Activated CD4-positive, alpha-beta T cell treated with anti-CD3 and anti-CD28 coated beads, Interleukin-2, amount 10 ng/mL, durations not matched to agents 24 days and 14 days (primary cell): ENCODE measurements at places on chromosomes 7 and 10. TPM values are rescaled to one million over a fixed set of nuclear protein-coding genes. Genes with fewer than 3 reads are reported as not detected.

DNA sequence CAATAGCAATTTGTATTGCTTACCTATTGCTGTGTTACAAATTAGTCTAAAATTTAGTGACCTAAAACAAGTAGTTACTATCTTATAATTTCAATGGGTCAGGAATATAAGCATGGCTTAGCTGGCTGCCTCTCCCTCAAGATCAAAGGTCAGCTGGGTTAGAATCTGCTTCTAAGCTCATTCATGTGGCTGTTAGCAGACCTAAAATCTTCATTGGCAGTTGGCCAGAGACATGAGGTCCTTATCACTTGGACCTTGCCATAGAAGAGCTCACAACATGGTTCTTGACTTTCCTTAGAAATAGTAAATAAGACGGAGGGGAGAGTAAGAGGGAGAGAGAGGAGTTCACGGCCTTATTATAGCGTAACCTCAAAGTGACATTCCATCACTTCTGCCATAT lies 468.0 kb downstream of the HTR7 start:
- H3K4me1 ChIP-seq = no peaks in the 10 kb centered on the region
- H3K27ac ChIP-seq = no peak overlapping the region
- H3K36me3 ChIP-seq = no peaks in the 10 kb centered on the region

Gene ZNF92
- total RNA-seq = 12.9 and 15.0 TPM in 2 replicates

DNA sequence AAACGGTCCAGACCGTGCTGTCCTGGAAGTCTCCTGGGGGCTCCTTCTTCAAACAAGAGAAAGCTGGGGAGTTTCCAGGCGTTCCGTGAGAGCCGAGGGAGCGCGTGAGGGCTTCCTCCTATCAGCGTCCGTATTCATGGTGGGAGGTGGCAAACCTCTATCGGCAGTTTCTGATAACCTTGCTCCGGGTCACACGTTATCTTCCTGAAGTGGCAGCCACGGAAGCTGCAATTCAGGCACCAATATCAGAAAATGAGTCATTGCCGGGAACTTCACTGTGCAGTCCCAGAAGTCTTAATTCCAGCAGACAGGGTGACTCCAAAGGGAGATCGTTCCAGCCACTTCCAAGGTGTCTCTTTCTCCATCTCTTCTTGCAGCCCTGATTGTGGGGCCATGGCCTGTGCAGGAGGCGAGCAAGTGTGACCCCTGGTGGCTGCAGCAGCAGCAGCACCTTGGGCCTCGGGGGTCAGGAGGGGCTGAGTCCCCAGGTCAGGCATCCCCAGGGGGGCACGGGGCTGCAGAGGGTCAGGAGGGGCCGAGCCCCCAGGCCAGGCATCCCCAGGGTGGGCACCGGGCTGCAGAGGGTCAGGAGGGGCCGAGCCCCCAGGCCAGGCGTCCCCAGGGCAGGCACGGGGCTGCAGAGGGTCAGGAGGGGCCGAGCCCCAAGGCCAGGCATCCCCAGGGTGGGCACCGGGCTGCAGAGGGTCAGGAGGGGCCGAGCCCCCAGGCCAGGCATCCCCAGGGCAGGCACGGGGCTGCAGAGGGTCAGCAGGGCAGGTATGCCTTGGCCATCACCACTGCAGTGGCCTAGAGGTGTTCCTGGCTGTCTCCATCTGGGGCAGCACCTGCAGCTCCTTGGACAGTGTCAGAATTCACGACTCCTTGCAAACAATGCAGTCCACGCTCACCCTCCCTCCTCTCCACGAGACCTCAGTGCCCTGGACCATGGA lies 538.7 kb downstream of the DNAJB6 start:
- peak; percentile 85 for DNase-seq
- H3K4me3 ChIP-seq = peak overlapping the region; percentile 34
- H3K27ac ChIP-seq = no peak overlapping the region
- H3K27me3 ChIP-seq = no peaks in the 10 kb centered on the region
- H3K4me1 ChIP-seq = peaks cover 12% of the 10 kb centered on the region
- H3K36me3 ChIP-seq = no peaks in the 10 kb centered on the region

GRCh38 chr10:7611909-7612308 lies 54.9 kb downstream of the ITIH5 start:
- no peak overlapping the region for H3K4me3 ChIP-seq
- DNase-seq = no peak
- H3K27me3 ChIP-seq = peaks cover 3% of the 10 kb centered on the region
- no peak overlapping the region for H3K27ac ChIP-seq
- no peaks in the 10 kb centered on the region for H3K36me3 ChIP-seq
- H3K4me1 ChIP-seq = no peaks in the 10 kb centered on the region

DNA sequence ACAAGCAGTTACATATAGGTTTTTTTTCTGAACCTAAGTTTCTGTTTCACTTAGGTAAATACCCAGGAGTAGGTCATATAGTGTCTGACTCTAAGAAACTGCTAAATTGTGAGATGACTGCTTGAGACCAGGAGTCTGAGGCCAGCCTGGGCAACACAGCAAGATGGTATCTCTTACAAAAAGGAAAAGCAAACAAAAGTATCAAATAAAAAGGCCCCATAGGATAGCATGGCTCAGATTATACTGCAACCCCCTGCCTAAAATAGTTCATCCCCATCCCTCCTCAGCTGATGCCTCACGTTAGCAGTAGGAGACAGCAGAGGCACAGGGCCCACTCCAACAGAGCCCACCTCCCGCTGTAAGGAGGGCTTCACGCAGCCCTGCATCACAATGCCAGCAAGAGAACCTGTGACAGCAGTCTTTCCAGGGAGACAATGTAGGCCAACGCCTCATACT lies 90.3 kb downstream of the SRPK2 start:
- peak overlapping the region; percentile 72 for H3K27ac ChIP-seq
- peaks cover 38% of the 10 kb centered on the region for H3K4me1 ChIP-seq
- peaks cover 14% of the 10 kb centered on the region for H3K36me3 ChIP-seq
- H3K27me3 ChIP-seq = no peaks in the 10 kb centered on the region

Gene TEX47
- not detected in 2 replicates for total RNA-seq

GRCh38 chr7:108014747-108015682 lies 12.1 kb upstream of the LAMB1 start:
- DNase-seq = no peak
- no peak overlapping the region for H3K27ac ChIP-seq
- peaks cover 20% of the 10 kb centered on the region for H3K27me3 ChIP-seq
- no peaks in the 10 kb centered on the region for H3K36me3 ChIP-seq

DNA sequence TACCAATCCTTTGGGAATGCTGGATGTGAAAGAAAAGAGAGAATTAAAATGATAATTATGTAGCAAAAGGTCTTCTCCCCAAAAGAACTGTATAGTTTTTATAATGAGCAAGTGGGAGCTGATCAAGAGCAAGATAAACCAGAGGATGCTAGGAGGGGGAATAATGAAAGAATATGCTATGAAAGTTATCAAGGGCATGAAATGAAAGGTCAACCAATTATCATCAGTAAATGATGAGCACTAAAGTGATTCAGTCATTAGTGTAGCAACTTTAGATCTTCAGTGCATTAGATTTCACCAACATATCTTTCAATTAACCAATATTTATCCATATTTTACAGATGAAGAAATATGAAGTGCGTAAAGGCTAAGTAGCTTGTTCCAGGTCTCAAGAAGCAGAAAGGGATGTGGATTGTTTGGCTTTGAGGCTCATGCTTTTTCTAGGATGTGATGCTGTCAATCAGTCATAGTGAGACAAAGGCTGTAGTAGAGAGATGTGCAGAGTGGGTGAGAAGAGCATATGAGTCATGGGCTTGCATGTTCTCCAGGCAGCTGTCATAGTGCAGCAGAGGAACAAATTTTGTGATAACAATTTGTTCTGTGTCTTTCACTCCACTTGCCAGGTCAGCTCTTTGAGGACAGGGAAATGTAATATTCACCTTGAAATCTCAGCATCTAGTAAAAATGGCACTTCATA lies 5.7 kb upstream of the OR2F2 start:
- peaks cover 20% of the 10 kb centered on the region for H3K4me1 ChIP-seq
- H3K36me3 ChIP-seq = no peaks in the 10 kb centered on the region
- H3K4me3 ChIP-seq = no peak overlapping the region
- H3K27me3 ChIP-seq = peaks cover 16% of the 10 kb centered on the region
- H3K27ac ChIP-seq = no peak overlapping the region

GRCh38 chr7:13834328-13834761 lies 155.1 kb downstream of the ETV1 start:
- H3K36me3 ChIP-seq = no peaks in the 10 kb centered on the region
- no peak for DNase-seq
- H3K27me3 ChIP-seq = no peaks in the 10 kb centered on the region
- no peaks in the 10 kb centered on the region for H3K4me1 ChIP-seq
- H3K4me3 ChIP-seq = no peak overlapping the region

DNA sequence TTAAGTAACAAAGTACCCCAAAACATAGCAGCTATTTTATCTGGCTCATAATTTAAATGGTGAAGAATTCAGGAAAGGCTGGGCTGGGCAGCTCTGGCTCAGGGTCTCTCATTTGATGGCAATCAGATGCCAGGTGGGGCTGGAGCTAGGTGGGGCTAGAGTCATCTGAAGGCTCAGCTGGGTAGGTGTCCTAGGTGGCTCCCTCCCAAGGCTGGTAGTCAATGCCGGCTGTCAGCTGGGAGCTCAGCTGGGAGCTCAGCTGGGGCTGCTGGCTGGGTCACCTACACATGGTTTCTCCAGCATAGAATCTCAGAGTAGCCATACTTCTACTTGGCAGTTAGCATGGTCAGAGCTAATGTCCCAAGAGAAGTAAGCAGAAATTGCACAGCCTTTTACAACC lies 34.1 kb downstream of the OSBPL3 start:
- H3K4me3 ChIP-seq = no peak overlapping the region
- H3K27ac ChIP-seq = no peak overlapping the region
- H3K36me3 ChIP-seq = peaks cover 28% of the 10 kb centered on the region
- DNase-seq = no peak
- no peaks in the 10 kb centered on the region for H3K27me3 ChIP-seq

- no peak for DNase-seq
- H3K36me3 ChIP-seq = no peaks in the 10 kb centered on the region
- peaks cover 2% of the 10 kb centered on the region for H3K4me1 ChIP-seq
- H3K4me3 ChIP-seq = no peak overlapping the region
Observed at GRCh38 chr10:7070950-7071349, 339.9 kb downstream of the SFMBT2 start.

- peaks cover 62% of the 10 kb centered on the region for H3K27me3 ChIP-seq
- H3K4me1 ChIP-seq = peaks cover 4% of the 10 kb centered on the region
- DNase-seq = peak; percentile 74
- H3K27ac ChIP-seq = no peak overlapping the region
- H3K36me3 ChIP-seq = no peaks in the 10 kb centered on the region
Observed at GRCh38 chr7:103447073-103447960, 1.3 kb upstream of the SLC26A5 start.

DNA sequence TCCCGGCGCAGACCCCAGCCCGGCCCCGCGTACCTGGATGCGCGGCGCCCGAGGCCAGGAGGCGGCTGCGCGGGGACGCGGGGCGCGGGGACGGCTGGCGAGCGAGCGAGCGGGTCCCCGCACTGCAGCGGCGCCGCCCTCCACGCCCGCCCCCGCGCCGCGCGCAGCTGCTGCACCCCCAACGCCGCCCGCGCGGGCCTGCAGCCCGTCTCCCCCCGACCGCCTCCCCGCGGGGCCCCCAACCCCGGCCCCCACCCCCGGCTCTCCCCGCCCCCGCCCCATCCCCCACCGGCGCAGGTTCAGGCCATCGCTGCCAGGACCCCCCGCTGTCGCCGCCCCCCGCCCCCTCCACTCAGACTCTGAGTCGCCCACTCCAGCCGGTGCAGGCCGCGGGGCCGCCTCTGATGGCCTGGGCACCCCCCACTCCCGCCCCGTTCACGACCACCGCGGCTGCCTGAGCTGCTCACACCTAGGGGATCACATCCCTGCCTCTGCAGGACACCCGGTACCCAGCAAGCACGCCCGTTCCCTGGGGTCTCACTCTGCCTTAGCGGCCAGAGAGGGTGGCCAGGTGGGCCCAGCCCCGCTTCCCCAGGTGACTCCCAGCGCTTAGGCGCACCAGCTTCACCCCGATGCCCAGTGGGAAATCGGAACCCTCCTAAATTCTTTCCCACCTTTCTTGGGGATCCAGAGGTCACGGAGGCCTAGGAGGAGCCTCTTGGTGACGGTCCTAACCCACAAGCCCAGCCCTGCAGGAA lies 13.9 kb upstream of the DNAAF5 start:
- peak overlapping the region; percentile 51 for H3K4me3 ChIP-seq
- H3K36me3 ChIP-seq = peaks cover 15% of the 10 kb centered on the region
- no peak for DNase-seq
- H3K27me3 ChIP-seq = peaks cover 8% of the 10 kb centered on the region
- H3K4me1 ChIP-seq = peaks cover 4% of the 10 kb centered on the region

DNA sequence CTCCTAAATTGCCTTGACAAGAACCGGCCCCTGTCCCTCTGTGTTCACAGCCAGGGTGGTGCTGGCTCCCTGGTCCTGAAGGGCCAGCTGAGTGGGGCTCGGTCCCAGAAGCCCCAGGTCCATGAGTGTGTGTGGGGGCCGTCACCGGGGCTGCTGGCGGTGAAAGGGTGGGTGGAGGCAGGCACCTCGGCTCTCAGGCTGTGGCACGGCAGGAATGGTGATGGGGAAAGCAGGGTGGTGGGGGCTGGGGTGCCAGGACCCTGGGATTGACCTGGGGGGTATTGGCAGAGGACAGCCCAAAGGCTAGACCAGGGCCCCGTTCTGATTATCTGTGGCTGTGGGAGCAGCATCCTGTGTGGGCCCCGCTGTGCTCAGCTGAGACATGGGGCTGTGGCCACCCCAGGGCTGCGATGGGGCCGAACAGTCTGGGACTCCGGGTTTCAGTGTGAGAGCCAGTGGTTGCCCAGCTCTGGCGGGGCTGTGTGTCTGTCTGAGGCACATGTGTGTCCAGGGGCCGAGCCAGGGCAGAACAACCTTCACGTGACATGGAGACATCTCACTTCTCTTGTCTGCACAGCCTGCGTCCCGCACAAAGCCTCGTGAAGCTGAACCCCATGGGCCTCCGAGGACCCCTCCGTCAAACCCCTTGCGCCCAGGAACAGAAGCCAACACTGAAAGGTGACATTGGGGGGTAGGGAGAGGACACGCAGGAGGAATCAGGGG lies 144.2 kb downstream of the ELFN1 start:
- no peaks in the 10 kb centered on the region for H3K4me1 ChIP-seq
- H3K4me3 ChIP-seq = no peak overlapping the region
- DNase-seq = no peak
- H3K27ac ChIP-seq = no peak overlapping the region

DNA sequence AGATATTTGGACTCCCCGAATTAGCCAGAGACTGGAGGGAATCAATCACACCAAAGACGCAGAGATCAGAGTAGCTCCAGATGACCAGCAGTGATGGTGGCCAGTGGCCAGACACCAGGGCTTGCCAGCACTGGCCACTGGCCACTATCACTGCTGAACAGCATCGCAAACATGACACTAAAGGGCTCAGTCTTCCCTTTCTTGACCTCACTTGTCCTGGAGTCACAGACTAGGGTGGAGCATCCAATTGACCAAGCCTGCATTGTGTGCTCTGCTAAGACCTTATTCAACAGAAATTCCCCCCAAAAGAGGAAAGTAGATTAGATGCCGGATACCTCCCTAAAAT lies 234.7 kb downstream of the CREB5 start:
- H3K4me3 ChIP-seq = no peak overlapping the region
- no peak for DNase-seq
- H3K36me3 ChIP-seq = no peaks in the 10 kb centered on the region
- H3K27ac ChIP-seq = no peak overlapping the region
- no peaks in the 10 kb centered on the region for H3K4me1 ChIP-seq
- peaks cover 3% of the 10 kb centered on the region for H3K27me3 ChIP-seq

Gene SEMA3E
- not detected in 2 replicates for total RNA-seq
